Suprapubic skin (tissue), 4 donors: ENCODE measurements at places on chromosomes 2 and 18.

DNA sequence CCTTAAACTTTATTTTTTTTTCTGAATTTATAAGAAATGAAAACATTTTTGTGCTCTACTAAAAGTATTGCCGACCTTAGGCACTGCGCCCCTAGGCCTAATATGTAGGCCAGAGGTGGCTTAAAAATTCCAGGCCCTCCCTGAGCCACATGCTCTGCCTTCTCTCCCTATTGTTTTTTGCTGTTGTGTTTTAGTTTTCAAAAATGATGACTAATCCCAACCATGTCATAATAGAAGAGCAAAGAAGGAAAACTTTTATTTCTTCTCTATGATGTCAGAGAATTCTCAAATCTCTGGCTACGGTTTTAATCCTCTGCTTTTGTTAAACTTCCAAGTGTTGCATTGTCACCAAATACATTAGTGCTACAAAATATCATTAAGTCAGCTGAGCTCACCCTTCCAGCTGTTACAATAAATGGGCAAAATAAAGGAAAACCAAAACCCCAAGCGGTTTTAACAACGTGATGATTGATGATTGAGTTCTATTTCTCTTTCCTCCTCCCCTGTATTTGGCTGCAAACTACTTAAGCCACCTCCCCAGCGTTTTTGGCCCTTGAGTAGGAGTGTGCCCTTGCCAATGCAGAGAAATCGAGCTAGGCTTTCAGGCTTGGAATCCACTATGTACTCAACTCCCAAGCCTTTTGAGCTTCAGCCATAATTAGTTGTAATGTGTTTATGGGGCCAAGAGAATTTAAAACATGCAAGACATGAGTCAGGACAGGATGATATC lies 163.5 kb upstream of the POU3F3 start:
- no peak for DNase-seq

DNA sequence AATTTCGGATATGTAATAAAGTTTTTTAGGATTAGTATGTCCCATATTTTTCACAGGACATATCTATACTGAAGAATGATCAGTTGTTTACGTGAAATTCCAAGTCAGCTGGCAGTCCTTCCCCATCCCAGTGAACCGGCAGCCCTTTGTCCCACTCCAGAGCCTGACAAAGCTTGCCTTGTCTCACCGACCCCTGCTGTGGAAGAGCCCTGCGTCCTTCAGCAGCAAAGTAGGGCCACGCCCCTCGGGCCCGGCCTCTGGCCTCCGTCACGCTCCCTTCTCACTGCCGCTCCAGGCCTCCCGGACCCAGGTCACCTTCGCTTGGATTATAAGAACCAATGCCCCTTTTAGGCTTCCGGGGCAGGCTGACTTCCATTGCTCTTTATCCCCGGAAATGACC lies 89.8 kb upstream of the TGIF1 start:
- no peak for DNase-seq

DNA sequence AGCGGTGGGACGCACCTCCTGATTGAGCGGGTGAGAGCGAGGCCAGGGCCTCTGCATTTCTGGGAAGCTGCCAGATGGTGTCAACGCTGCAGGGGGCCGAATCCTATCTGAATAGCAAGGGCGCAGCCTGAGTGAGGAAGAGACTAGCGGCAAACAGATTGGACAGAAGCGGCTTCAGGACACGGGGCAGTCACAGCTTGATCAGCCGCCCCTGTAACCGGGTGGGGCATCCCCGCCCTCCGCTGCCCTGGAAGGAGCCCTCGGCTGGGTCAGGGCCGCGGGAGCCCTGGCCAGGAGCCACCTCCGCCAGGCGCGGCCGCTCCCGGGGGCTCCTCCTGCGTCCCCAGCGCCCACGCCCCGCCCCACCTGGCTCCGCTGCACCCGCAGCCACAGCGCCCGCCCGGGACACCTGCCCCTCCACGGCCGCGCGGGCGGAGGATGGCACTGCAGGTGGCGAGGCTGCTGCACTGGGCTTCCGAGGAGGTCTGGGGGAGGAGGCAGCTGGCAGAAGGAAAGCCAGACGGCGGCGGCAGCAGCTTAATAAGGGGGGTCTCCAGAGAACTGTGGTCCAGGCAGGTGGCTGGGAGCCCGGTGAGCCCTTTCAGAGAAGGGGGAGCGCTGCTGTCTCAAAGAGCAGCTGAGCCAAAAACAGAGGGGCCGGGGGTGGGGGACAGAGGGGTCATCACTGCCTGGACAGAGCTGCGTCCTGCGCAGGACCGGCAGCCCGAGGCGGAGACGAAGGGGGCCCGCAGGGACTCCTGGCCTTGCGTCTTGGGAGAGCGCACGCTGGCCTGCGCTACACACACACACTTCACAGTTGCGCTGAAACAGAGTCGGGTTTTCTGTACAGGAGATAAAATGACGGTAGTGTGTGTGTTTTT lies 18.8 kb upstream of the SOX11 start:
- no peak for DNase-seq

GRCh38 chr18:26403491-26403890 lies 144.9 kb downstream of the KCTD1 start:
- DNase-seq = no peak

DNA sequence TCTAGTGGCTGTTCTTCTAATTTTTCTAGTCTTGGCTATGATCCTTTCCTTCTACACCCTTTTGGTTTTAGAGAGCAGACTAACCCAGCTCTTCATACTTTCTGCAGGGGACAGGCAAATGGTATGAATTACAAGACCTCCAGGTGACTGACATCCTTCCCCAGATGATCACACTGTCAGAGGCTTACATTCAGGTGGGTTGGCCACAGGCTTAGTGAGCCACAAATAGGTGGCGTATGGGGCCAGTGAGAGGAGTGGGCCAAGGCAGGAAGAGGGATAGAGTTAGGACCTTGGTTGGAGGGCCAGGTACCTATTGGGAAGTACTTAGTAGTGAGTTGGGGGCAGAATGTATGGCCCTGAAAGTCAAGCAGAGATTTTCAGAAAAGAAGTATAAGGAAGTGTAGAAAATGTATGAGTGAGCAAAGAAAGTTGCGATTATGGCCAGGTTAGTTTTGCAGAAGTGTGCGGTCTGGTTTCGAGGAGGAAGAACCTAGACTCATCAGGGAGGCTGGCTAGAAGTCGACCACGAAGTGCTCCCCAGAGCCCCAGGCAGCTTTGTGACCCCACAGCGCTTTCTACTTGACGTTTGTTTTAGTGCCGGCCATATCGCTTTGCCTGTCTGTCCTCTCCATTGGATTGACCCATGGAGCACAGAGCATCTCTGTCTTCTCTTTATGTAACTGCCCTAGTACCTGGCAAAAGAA lies 20.0 kb downstream of the SFTPB start:
- DNase-seq = no peak

DNA sequence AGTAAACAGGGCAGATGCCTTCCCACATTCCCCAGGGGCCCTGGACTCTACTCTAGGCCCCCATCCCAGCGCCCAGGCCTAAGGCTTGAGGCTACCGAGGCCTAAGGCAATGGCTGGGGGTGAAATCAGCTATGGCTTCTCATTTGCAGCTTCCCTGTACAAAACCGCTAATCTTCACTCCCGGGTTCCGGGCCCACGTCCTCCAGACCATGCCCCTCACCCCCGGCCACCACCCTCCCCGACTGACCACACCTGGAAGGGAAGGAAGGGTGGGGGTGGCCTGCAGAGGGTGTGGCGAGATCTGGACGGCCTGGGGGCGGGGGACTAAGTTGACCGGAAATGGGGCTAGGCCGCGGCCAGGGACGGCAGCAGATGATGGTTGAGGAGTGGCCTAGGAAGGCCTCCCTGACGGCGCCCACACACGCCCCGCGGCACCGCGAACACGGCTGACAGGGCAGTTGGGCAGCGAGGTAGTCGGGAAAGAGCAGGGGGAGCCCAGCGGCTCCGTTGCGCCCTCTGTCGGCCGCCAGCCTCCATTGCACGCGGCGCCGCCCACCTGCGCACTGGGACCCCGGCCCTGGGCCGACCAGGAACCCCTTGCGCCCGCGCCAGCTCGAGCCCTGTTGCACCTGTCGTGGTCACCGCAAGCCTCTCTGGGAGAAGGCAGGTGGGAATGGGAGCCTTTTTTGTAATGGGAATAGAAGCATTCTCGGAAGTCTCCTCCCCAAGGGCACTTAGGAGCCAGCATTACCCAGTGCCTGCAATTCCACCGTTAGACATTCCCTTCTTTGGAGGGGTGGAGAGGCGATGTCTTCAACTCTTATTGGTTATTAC lies 117.1 kb upstream of the STPG4 start:
- DNase-seq = peak; percentile 87
